Stromal cell of bone marrow (primary cell): ENCODE measurements at places on chromosomes 6 and 20.

GRCh38 chr20:60491051-60491581 lies 532.9 kb downstream of the CDH26 start:
- no peak for DNase-seq

DNA sequence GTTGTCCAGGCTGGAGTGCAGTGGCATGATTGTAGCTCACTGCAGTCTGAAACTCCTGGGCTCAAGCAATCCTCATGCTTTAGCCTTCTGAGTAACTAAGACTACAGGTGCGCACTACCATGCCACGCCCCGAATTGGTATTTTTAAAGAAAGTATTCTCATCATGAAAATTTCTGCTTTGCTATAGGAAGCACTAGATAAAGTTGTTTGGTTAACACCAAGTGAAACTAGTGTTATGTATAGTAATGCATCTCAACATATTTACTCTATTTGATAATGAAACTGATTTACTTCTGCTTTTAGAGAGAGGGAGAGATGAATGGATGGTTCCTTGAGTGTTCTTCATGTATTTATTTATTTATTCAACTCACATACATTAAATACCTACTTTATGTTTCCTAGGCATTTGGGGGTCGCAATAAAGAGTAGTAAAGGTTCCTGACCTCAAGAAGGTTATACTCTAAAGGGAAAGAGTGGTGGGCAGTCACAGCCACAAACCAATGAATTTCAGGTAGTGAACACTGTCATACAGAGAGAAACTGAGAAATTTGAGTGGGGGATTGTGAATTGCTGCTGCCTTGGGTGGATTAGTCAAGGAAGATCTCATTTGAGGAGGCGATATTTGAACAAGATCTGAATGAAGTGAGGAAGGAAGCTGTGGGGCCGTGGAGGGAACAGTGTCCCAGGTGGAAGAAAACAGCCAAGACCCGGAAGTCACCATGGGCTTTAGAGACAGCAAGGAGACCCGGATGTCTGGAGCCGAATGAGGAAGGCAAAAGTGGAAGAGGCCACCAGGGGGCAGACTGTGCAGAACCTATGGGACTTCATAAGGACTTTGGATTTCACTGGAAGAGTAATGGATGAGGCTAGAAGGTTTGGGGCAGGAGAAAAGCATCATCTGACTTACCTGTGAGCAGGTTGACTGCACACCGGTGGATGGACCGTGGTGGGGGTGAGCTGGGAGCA lies 185.6 kb downstream of the TSHZ2 start:
- no peak for DNase-seq

GRCh38 chr20:23664954-23665353 lies 23.9 kb downstream of the CST4 start:
- no peak for DNase-seq

DNA sequence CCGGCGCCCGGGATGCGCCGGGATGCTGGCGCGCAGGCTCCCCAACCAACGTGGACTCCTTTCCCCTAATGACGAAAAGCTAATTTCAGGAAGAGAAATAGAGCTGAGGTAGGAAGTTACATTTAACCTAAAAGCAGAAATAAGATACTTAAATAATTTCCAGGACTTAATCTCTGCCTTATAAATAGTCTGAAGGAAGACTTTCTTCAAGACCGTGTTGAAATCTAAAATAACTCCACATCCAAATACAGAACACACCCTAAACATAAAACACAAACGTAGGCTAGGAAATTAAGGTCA lies 1.3 kb downstream of the ASF1A start:
- no peak for DNase-seq

- DNase-seq, result no peak
Observed at GRCh38 chr20:40449974-40450616, 238.9 kb downstream of the MAFB start.

GRCh38 chr6:42217157-42217518 lies 523 bp downstream of the MRPS10 start:
- DNase-seq, result no peak

- no peak for DNase-seq
Observed at GRCh38 chr20:44181611-44182010, 5.4 kb downstream of the JPH2 start.

DNA sequence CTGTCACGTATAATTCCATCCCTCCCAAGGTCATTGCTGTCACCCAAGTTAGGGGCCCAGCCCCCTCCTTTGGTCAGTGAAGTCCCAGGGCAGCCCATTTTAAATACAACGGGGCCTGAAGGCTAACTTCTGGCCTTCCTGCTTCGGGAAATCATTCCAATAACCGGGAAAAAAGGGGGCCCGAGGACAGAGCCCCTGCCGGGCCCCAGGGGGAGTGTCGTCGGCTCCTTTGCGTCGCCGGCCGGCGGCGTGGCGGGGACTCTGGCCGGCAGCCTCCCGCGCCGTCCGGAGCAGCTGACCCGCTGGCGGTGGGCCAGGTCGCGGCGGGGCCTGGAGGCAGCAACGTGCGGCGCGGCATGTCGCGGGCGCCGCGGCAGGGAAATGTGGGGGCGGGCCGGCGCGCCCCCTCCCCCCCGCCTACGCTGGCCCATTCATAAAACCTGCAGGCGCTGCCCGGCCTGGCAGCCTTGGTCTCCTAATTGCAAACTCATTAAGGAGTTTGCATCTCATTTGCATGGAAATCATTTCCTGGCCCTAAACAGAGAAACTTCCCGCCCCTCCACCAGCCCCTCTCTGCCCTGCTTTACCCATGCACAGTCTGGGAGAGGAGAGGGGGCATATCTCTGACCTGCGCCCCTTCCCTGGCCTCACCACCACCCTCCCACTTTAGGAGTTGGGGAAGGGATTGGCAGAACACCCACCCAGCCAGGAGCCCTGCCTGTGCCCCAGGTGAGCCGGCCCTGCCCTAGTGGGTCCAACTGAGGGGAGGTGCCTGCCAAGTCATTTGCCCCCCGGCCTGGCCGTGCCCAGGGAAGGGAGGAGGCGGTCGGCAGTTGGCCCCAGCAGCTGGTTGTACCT lies 50.7 kb downstream of the MRPL14 start:
- no peak for DNase-seq

DNA sequence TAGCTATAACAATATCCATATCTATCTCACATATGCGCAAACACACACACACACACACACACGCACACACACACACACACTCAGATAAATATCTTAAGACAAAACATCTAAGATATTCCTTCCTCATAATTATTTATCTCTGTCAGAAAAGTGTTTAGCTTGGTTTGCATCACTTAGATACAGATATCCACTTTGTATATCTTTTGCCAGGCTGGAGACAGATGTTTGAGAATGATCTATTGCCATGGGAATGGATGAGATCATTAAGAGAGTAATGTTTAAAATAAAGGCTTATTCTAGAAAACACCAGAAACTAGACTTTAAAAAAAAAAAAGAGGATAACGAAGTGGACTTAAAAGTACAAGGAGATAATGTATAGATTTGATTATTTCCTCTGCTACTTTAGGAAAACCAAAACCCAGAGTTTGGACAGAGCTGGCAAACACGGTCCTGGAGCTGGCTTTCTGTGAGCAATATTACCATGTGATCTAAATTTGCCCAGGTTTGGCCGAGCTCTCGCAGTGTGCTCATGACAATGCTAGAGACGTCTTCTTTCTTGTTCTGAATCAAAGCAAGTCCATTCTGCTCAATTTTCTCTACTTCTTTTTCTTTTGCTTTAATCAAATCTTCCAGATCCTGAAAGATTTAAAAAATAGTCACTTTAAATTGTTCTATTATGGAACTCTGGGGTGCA lies 411.8 kb downstream of the SYNE1 start:
- no peak for DNase-seq

DNA sequence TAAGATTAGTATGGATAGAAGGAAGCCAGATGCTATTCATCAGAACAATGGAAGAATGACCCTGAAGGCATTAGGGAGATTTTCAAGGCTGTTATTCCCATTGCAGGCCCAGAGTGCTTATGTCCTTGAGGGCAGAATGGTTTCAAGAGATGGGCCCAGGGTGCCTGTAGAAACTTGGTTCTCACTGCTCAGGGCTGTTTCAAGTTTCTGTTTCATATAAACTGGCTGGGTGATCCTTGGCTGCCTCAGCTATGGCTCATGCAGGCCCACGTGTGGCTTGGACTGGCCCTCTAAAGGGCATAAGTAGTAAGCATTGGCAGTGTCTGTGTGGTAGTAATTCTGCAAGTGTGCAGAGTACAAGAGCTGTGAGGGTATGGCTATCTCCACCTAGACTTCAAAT lies 540.9 kb upstream of the MAN1A1 start:
- DNase-seq, result no peak

- no peak for DNase-seq
Observed at GRCh38 chr6:136011475-136011874, 160.0 kb downstream of the PDE7B start.
